ENCODE measurements at places on chromosomes 7 and 10.

GRCh38 chr10:13969118-13969791, 361.5 kb downstream of the FRMD4A start:
- DNase-seq: no peak

- no peak for DNase-seq
These were observed 365.3 kb downstream of the REEP3 start for GRCh38 chr10:63886281-63887022.

DNA sequence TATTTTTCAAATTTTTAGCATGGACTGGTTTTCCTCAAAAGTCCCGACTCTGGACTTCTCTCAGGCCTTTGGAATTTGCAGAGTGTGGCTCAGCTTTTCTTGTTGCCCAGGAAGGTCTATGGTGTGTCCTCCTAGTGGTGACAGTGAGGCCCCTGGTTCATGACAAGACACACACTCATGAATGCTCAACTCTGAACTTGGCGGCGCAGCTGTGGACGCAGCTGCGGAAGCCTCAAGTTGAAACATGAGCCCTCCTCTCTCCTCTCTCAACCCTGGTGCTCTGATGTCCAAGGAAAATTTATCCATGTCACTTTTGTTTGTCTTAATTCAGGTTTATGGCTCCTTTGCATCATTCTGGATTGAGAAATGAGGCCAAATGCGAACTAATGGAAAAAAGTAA, 183.9 kb downstream of the HECW1 start:
- no peak for DNase-seq

DNA sequence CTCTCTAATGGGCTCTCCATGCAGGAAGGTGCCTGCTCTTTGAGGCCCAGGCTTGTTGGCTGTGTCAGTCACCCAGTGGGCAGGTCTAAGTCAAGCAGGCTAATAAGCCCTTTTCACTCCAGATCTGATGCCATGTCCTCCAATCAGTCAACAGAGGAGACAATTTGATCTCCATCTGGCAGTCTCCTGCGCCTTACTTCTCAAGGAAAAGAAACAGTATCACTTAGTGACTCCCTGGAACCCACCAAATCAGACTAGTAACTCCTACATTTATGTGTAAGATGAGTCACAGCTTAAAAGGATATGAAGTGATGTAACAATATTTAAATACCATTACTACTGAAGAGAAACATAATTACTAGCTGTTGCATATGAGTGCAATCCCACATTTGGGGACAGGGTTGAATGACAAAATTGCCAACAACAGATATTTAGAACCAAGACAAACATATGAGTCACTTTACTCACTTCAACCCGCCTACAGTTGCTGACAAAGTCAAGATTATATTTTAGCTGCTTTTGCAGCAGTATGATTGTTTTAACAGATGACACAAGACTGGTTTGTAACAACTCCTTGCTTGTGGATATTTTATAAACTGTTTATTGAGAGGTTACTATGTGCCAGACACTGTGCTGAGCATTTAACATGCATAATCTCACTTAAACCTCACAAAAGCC, 72.1 kb downstream of the USP6NL start:
- no peak for DNase-seq

- no peak for DNase-seq
These were observed 13.2 kb downstream of the AKR1B15 start for GRCh38 chr7:134562136-134562535.

DNA sequence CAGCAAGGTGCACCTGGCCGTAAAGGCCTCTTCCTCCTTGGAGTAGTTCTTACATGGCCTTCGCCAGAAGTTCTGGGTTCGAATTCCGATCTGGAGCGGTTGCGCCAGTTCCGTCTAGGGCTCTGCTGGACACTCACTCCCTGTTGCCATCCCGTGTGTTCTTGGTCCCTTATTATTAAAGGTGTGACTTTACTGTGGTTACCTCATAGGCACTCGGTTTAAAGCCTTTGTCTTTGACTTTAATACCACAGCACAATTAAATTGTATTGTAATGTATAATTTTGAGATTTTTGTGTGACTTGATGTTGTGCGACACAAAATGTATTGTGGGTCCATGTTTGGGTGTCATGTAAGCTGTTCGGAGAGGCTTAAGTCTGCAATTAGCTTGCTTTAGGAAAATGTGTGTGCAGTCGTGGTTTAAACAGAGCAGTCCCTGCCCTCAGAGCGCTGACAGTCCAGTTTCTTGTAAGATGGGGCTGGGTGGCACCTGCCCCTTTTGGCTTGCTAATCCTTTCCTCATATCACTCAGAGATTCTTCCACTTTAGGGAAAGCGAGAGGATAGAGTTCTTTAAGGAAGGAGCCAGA, 919 bp downstream of the INPP5F start:
- no peak for DNase-seq

DNA sequence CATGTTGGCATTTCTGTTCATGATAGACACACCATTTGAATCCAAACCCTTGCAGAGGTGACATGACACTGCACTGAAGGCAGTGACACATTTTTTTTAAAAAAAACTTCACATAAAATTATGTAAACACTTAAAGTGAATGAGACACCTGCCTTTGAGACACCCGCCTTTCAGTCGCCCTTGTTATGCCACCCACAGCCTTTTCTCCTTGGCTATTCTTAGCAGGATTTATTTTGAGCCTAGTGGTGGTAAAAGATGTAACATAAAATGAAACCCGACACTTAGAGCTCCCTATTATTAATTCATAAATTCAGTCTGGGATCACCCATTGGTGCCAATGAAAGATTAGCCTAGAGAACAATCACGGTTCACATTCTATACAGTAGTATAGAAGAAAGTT, 161.3 kb downstream of the DYNC1I1 start:
- DNase-seq: no peak

DNA sequence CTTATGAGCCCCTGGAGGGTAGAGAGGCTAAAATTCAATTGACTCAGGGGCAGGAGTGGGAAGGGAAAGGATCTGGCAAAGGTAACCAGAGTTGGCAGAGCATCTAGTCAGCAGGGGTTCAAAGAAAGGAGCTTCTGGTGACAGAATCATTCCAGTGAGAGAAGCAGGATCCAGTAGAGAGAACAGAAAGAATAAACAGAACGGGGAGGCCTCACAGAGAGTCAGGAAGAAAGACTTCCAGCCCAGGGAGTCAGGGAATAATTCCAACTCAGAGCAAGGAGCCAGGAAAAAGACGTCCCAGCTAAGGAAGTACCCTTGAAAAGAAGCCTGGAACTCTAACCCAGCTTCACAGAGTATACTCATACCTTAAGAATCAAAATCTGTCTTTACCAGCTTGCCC, 66.6 kb upstream of the CPXM2 start:
- no peak for DNase-seq

GRCh38 chr10:124614003-124614659, 130.0 kb downstream of the FAM53B start:
- no peak for DNase-seq

DNA sequence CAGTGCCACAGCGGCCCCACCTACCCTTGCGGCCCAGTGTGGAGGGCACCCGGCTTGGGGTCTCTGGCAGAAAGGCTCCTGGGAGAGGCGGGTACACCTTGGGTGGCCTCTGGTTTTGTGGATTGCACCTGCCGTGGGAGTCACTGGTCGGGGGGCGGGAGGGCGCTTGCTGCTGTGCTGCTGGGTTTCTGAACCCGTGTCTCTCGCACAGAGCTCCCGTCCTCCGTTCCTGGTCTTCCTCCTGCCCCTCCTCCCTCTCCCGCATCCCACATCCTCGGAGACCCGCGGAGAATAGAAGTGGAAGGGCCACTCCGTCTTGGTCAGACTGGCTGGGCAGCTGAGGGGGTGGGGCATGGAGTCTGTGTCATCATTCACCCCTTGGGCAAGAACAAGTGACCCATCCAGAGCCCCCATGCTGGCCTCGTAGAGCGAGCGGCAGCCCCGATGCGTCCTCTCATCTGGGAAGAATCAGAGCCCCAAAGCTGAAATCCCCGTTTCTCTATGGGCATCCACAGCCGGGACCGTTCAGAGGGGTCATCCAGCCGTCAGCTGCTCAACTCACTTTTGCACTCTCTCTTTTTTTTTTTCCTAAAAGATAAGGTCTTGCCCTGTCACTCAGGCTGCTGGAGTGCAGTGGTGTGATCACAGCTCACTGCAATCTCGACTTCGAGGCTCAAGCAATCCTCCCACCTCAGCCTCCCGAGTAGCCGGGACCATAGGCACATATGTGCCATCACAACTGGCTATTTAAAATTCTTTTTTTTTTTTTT, 4.0 kb downstream of the MAFK start:
- no peak for DNase-seq

DNA sequence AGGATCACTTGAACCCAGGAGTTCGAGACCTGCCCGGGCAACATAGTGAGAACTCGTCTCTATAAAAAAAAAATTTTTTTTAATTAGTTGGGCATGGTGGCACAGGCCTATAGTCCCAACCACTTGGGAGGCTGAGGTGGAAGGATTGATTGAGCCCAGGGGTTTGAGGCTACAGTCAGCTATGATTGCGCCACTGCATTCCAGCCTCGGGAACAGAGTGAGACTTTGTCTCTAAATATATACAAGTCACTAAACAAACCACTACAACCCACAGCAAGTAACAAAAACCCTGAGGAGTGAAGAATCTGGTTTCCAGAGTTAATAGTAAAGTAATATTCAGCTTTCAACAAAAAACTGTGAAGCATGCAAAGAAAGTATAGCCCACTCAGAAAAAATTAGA, 32.7 kb upstream of the HHEX start:
- peak; percentile 34 for DNase-seq

DNA sequence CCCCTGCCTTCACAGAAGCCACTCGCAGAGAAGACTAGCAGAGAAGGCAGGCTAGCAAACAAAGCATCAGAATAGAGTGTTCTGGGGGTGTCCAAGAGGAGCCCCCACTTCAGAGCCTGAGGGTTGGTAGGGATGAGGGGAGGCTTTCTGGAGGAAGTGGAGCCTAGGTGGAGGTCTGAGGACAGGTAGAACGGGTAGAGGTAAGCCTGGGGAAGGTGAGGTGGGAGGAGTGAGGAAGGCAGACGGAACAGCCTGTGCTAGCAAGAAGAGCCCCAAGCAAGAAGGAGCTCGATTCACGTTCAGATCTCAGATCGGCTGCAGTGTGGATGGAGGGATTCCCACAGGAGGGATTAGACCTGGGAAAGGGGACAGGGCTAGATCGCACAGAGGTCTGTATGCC, 66.0 kb upstream of the DUSP5 start:
- DNase-seq: peak; percentile 79

DNA sequence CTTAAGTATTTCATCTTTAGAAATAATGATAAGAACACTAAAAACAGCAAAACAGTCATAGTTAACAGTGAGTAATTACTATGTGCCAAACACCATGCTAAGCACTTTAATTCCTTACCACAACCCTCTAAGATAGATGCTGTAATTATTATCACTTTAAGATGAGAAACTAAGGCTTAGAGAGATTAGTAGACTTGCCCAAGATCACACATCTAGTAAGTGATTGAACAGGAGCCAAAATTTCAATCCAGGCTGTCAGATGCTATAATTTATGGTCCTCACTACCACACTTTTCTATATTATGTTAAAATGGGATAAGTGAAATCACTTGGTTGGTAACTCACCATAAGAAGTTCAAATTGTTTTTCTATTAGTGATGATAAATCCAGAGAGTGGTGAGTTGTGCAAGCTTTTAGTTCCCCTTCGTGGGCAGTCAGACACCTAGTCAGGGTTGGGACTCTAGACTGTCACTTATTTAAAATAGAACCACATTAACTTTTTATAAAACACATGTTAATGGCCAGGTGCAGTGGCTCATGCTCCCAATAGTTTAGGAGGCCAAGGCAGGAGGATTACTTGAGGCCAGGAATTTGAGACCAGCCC, 85.9 kb upstream of the GATA3 start:
- DNase-seq: no peak

DNA sequence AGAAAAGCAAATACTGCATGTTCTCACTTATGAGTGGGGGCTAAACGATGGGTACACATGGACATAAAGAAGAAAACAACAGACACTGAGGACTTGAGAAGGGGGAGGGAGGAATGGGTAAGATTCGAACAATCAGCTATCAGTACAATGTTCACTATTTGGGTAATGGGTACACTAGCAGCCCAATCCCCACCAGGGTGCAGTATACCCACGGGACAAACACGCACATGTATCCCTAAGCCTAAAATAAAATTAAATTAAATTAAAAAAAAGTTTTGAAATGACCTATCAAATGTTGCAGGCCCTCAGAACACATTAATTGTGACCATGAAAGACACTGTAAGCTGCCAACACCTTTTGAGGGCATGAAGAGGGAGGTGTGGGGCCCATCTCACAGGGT, 316.0 kb downstream of the WDR37 start:
- no peak for DNase-seq

- DNase-seq: no peak
These were observed 43.3 kb upstream of the ANLN start for GRCh38 chr7:36346260-36346831.

DNA sequence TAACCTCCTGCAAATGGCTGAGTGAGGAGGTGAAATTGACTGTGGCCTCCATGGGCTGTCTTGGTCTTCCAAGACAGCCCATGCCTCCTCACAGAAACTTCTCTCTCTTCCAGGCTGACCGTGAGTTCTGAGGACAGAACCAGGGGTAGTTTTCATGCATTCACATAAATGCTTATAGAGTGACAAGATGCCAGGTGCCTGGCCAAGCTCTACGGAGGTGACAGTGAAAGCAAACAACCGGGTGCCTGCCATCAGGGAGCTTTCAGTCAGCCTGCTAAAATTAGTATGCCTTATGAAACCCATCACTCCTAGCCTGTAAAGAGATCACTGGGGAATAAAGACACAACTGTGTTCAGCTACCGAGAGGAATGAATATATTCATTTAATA, 919 bp upstream of the RHOBTB1 start:
- DNase-seq: no peak

DNA sequence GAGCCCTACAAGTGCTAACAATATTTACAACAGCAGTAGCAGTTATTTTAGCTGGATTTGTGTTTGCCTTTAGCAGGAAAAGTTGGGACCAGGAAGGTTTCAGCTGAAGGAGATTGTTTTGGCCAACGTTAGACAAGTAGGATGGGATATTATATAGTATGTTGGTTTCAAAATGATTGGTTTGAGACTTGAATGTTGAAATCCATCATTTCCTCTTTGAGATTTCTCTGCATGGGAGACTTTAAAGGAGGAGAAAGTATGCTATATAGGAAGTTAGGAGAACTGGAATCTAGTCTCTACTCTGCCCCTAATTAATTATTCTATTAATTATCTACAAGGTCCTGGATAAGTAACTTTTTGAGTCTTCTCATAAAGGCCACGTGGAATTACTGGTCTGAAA, 263.8 kb downstream of the PTEN start:
- no peak for DNase-seq

DNA sequence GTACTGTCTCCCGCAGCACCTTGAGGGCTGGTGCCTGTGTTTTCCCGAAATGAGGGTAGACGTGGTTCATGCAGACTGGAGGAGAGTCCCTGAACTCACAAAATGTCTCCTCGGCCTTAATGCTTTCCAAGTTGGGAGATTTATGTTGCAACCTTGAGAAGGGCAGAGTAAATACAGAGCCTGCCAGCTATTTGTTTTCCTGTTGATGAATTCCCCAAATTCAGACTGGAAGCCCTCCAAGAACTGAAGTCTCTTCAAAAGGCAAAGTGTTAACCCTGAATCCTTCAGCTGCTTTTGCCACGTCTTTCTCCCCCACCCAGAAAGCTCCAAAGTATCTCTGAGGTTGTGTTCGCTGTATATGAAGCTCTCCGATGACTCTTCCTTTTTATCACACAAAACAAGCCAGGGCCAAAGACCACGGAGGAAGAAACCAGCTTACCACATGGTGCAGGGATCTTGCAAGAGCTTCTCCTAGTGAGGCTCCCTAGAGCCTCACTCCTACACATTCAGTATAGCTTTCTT, 254.7 kb upstream of the NFE2L3 start:
- DNase-seq: peak; percentile 27

Measured in T47D (cell line).